ENCODE measurements at places on chromosomes 3 and 15.

GRCh38 chr3:135869439-135870105, 96.0 kb upstream of the PPP2R3A start:
- no peak for DNase-seq

GRCh38 chr15:63509955-63510940, 5.9 kb downstream of the USP3 start:
- no peak for DNase-seq

DNA sequence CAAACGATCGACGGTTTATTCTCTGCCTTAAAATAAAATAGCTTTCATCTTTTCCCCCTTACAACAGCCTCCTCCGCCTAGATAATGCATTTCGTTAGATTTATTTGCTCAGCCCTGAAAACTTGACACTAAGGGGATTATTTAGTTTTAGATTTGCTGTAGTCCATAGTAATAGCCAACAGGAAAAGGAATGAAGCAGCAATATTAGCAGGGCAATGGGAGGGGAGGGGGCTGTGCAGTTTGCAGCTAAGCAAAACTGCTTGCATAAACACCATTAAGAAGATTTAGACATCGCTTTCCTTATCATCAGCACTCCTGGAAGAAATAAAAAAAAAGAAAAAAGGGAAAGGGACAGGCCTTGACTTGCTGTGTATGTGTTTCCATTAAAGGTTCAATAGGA, 286.5 kb upstream of the SOX14 start:
- DNase-seq, result no peak

- DNase-seq, result no peak
These were observed 74.5 kb downstream of the BFSP2 start for GRCh38 chr3:133474251-133474801.

GRCh38 chr3:141877911-141878310, 1.5 kb downstream of the ATP1B3 start:
- no peak for DNase-seq

- DNase-seq, result no peak
These were observed 102.0 kb upstream of the SGO1 start for GRCh38 chr3:20288050-20288449.
